Activated CD8-positive, alpha-beta memory T cell treated with anti-CD3 and anti-CD28 coated beads for 1 hour (primary cell): ENCODE measurements at places on chromosomes 5 and 9.

GRCh38 chr5:165425594-165425993, 1920.2 kb downstream of the MAT2B start:
- no peak for DNase-seq

DNA sequence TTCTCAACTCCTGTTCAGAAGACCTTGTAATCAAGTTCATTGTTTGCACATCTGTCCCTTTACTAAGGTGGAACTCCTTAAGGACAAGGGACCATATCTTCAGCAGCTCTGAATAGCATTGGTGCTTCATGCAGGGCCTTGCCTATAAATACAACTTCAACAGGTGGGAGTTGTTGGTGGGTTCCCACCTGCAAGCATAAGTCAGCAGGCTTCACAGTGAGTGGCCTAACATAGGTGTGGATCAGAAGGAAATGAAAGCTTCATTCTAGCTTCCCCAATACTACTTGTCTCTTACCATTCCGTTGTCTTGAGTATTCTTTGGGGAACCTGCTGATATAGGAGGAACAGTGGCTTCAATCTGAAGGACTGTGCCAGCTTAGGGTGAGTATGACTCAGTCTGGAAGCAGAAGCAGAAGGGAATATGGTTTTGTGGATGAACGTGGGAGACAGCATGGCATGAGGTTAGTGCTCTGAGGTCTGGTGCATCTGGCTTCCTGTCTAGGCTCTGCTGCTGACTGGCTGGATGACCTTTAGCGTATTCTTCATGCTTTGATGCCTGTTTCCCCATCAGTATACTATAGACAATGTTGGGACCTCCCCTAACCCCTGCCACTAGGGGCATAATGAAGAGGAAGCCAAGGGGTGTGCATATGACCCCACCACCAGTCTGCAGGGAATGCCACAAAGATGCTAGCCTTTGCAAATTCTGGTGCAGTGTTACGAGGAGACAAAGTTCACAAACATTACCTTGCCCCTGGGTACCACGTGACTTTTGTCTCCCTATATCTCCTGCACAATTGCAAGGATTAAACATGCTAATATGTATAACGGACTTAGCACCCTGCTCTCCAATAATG, 192.3 kb downstream of the PALM2AKAP2 start:
- no peak for DNase-seq

- DNase-seq = no peak
These were observed 7.7 kb upstream of the TSLP start for GRCh38 chr5:111063709-111064322.

- no peak for DNase-seq
These were observed 20.4 kb upstream of the SLC2A6 start for GRCh38 chr9:133499132-133499891.

DNA sequence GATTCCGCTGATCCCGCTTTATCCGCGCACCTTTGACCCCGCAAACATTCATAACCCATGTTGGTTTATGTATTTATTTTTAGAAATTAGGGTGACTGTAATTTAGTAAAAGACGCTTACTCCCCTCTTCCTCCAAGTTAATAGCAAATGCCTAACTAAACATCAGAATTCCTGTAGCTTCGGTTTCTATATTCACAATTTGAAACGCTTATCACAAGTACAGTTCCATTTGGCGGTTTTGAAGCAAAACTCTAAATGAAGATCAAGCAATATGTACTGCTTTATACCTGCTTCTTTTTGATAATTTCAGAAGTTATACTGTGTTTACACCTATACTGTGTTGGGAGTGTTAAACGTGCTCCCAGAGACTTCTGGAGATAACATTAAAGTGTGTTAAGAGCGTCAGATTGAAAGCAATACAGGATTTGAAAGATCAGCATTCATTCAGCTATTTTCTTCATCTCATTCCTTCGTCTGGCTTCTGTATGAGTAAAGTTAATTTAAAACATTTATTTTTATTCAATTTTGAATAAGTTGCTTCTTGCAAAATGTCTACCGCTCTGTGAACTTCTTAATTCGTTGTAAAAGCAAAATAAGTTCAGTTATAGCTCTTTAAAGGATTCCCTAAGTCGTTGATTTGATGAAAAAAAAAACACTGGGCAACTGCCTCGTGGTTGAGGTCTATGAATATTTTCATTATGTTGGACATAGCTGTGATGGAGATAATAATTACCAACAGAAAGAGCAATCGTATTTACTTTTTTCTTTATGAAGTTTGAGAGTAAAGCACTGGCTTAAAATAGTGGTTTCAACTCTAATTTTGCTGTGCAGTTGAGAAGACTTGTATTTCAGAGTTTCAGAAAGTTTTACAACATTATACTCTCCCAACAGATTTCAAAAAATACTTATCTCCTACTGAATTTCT, 2.5 kb downstream of the PRDM6 start:
- no peak for DNase-seq
